ENCODE measurements at places on chromosomes 1 and 21.

DNA sequence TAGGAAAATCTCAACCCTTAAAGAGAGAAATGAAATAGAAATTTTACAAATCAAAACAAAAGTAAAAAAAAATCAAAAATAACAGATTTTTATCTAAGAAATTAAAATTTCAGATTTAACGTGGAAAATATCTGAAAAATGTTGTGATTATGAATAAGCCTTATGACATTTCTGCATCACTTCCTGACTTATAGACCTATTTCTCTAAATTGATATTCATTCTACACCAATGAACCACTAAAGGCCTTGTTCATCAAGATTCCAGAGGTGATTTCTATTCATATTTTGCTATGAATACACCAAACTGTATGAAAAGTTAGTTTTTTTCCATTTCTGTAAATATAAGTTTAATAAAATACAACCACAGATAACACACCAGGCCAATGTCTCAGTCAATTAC, 261.5 kb downstream of the SMYD3 start:
- DNase-seq: no peak

DNA sequence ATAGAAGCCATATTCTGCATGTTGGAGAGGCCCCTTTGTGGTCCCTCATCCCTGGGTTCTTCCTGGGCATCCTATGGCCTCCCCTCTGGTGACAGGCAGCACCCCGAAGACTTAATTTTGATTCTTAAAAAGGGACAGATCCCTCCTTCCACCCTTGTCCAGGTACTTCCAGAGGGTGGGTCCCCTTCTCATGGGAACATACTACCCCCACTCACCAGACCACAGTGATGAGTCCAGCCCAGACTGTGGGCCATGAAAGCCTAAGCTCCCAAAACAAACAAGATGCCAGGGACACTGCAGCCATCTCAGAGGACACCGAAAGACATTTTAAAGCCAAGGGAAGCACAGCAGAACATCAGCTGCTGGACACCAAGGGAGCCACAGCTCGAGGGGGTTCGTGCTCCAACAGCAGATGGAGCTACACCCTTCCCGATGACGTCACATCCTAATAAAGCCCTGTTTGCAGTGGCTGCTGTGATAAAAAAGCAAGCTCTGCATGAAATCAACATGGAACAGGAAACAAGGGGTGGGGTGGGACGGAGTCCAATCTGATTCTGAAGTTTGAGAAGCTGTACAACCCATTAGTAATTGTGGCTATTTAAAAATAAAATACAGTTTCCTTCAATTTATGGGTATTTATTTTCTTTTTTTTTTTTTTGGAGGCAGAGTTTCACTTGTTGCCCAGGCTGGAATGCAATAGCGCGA, 32.4 kb downstream of the GNB1 start:
- DNase-seq: peak; percentile 83

GRCh38 chr1:191969290-191969689, 189.0 kb upstream of the RGS18 start:
- peak; percentile 5 for DNase-seq

DNA sequence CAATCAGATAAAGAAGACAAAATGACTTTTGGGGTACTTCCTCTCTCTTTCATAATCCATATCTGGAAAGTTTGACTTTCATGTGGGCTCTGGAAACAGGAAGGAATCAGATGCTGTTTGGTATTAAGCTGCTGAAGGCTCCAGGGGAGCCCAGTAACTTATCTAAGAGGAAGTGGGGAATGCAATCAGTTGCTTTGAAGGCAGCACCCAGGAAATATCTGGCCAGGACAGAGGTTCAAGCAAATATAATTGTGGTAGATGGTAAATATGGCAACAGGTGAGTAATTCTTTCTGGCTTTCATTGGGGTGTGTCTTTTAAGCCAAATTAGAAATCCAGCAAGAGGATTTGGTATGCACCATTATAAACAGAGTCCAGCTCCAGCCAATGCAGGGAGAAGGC, 44.4 kb downstream of the COLGALT2 start:
- no peak for DNase-seq

GRCh38 chr1:96682056-96682455, 39.5 kb upstream of the PTBP2 start:
- no peak for DNase-seq

DNA sequence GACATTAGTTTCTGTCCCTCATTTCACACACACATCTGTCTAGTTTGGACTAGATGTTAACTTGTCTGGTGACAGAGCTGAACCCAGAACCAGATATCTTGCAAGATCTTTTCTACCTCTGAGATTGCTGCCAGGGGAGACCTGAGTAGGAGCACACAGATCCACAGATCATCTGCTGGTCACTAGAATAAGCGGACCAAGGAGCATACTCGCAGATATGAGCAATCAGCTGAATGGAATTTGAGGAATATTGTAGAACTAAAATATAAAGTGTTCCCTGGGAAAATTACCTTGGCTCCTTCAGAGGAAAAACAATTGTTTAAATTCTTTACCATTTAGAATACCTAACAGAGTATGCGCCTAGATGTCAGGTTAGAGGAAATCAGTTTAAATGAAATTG, 90.7 kb downstream of the TNFSF18 start:
- DNase-seq: peak; percentile 58

GRCh38 chr1:45890078-45890477, 86.7 kb downstream of the MAST2 start:
- no peak for DNase-seq

GRCh38 chr21:39612233-39613040, at the start of gene B3GALT5:
TSS of gene B3GALT5 (plus strand) at chr21:39612940. CDS start at chr21:39660560, 47,620 bp downstream.
- DNase-seq: peak; percentile 64

DNA sequence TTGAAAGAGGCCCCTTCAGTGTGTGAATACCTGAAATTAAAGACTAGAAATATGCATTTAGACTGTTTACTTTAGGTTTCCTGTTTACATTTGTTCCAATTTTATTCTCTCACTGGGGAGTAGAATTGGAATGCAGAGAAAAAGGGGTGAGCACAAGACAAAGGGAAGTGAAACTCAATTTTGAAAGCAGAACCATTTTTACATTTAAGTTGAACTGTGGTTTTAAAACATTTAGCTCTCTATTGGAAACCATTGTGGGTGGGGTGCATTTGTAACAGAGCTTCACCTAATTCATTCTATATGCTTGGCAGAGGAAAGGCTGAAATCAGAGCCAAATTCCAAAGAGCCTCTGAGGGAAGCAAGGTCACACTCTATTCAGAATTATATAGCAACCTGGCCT, 235.3 kb upstream of the C1orf105 start:
- peak; percentile 59 for DNase-seq

GRCh38 chr1:8370905-8371315, 53.0 kb downstream of the SLC45A1 start:
- DNase-seq: no peak

- DNase-seq: no peak
These were observed at the start of gene CASQ2 for GRCh38 chr1:115768549-115768948. TSS of gene CASQ2 (minus strand) at chr1:115768714. CDS start at chr1:115768541, 173 bp downstream.

DNA sequence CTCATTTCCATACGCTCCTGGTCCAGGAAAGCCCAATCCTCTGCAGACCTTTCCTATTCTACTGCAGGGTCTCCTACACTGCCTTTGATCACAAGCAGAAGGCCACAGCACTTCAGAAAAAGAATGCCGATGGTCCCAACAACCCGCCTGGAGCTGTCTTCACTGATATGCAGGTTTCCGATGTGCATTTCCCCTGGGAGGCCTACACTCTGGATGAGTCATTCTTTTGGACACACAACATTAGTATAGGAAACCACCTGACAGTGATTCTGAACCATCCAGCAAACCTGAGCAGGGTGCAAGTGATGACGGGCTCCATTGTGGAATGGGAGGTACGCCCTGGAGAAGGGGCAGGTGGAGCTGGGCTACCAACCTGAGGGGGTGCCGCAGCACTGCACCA, 15.0 kb downstream of the PCAT6 start:
- DNase-seq: no peak

DNA sequence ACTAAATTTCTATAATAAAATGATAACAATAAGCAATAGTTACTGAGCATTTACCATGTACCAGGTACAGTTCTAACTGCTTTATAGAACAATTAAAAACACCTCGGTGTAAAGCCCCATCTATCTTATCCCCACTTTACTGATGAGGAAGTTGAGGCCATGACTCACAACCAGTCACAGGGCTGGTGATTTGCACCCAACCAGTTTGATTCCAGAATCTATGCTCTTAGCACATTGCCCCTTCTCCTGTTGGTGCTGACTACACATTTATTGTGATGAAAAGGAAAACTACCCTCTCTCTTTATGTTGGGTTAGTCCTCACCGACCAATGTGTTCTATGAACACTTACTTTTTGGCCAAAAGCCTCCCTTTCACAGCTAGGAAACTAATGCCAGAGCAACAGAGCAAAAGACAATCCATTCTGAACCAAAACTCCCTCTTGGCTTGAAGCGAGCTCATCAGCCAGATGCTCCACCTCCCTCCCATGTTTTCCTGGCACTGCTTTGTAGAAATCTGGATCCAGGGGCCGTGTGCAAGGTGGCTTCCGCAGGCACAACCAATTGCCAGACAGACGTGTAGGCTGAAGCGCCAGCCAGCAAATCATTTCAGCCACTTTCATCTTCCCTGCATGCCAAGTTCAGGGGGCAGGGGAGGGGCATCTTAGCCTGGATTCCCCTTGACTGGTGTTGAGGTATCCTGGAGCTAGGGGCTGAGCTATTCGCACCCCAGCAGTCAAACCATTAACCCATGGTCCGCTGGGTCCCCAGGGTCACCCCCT, 32.0 kb upstream of the SLC30A1 start:
- DNase-seq: peak; percentile 46

DNA sequence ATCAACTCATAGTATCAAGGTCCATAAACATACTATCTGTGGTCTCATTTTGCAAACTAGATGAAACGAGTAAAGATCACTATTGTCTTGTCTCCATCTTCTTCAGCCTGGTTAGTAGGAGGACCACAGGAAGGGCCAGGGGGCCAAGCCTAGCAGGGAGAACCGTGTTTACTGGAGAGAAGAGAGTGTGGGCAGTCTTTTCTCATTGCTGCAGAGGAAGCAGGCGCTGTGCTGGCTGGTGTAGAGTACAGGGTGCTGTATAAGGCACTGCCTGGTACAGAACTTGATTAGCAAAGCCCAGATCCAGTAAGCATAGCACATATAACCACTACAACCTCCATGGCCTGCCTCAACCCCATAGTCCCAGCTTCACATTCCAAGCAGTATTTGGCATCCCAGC, 10.0 kb upstream of the B4GALT3 start:
- no peak for DNase-seq

GRCh38 chr1:56924116-56924515, 41.7 kb downstream of the C8B start:
- DNase-seq: no peak

- DNase-seq: no peak
These were observed 45.8 kb downstream of the TTC39A start for GRCh38 chr1:51284487-51284954.

- DNase-seq: peak; percentile 41
These were observed 79.1 kb downstream of the POFUT2 start for GRCh38 chr21:45208627-45208951.

DNA sequence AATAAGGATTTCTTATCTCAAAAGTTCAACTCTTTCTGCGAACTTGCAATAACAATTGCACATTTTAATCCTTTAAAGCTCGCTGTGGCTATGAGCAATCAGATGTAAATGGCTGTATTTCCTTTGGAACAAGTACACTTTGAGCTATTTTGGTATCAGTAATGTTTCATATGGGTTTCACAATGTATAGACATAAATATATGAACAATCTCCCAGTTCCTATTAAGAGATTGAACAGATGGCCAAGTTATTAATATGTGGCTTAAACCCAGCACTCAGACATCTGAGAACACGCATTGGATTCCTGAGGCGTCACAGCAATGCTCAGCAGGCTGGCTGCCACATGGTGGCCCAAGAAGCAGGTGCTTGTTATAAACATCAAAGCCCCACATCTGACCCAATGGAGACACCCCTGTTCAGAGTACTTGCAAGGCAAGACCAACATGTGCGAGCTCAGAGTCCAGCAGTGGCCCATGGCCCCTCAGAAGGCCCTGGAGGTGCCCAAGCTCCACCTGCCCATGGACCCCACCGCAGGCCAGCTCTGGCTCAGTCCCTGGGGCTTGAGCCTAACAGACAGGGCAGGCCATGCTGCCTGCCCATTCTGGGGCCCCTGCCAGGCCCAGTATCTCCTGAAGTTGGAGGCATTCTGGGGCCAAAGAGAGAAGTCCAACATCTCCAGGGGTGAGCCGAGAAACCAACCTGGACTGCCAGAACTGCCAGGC, 23.7 kb downstream of the PSMG1 start:
- DNase-seq: peak; percentile 60

- DNase-seq: peak; percentile 82
These were observed 9.5 kb upstream of the CLIC4 start for GRCh38 chr1:24735509-24736375.

DNA sequence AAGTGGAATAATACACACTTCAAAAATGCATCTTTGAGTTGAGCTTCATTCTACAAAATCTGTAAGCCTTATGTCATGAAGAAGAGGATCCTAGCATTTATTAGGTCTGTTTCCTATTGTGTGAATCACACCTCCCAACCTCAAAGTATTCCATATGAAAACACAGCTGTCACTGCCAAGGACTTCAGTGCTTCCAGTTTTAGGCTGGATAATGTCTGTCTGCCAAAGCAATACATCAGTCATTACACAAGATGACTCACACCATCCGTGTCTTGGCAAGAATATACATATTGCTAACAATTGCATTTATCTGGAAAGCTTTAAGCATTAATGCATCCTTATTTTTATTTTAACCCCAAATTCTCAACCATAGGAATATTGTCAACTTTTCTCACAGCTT, 125.7 kb upstream of the TMPRSS15 start:
- DNase-seq: peak; percentile 97

DNA sequence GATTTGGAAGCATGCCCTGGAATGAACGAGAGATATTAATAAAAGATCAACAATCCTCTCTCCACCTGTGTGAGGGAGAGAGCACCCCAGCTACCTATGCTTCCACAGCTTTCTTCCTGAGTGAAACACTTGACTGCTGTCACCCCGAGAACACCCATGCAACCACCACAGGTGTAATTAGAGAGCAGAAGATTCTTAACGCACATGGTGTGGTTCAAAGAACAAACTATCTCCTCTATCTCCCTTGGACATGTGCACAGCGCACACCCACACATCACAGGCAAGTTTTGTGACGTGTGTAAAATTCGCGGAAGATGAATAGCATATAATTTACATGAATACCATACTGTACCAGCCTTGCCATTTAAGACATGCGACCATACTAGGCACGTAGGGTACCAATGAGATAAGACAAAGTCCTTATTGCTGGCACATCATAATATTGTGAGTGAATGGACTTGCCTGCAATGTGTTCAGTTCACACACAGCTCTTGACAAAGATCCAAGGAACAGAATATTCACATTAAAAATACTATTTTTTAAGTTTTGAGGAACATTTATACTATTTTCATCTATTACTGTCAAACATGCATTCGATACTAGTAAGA, 11.6 kb downstream of the ERRFI1 start:
- DNase-seq: no peak

Data from fibroblast of skin of right quadriceps (primary cell).